Astrocyte (in vitro differentiated cells and primary cell): ENCODE measurements at places on chromosomes 2 and 18. TPM values are rescaled to one million over a fixed set of nuclear protein-coding genes. Genes with fewer than 3 reads are reported as not detected.
A peak's percentile ranks its signal among the peaks of the same experiment; 100 is the strongest.

CDCA7 gene
- total RNA-seq: 4.6 and 5.3 TPM in 2 replicates

DNA sequence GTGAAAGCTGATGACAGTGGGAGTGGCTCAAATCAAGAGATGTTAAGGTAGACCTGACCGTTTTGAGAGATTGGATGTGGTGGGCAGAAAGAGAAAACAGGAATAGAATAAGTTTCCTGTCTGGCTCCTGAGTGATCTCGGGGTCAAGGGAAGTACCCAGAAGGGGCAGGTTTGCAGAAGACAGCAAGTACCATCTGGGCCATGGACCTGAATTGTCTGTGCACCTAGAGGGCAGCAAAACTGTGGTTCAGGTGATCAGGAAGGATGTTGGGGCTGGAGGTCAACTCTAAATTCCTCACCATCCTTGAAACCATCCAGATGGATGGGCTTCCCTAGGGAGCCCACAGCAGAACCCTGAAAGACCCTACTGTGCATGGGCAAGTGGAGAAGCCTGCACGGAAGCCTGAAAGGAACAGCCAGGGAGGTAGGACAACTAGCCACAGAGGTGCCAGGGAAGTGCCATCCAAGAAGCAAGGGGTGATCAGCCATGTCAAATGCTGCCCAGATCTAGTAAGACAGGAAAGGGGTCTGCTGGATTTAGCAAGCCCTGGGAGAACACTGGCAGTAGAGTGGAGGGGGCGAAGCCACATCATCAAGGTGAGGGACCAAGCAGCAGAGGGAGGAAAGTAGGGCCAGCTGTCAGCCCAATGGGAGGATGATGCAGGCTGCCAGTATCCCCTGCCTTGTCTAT, 8.0 kb downstream of the TEX261 start:
- peaks cover 12% of the 10 kb centered on the region for H3K36me3 ChIP-seq
- H3K4me1 ChIP-seq: no peaks in the 10 kb centered on the region
- no peaks in the 10 kb centered on the region for H3K27me3 ChIP-seq
- no peak for DNase-seq
- H3K27ac ChIP-seq: no peak overlapping the region

- H3K27me3 ChIP-seq: peaks cover 4% of the 10 kb centered on the region
- H3K4me1 ChIP-seq: peaks cover 27% of the 10 kb centered on the region
- H3K36me3 ChIP-seq: no peaks in the 10 kb centered on the region
- peak; percentile 68 for DNase-seq
These were observed 124.7 kb upstream of the ZNF516 start for GRCh38 chr18:76619621-76620315.

- no peaks in the 10 kb centered on the region for H3K36me3 ChIP-seq
- no peak for DNase-seq
- H3K27ac ChIP-seq: no peak overlapping the region
These were observed 79.4 kb downstream of the MYCN start for GRCh38 chr2:16019617-16020351.

DNA sequence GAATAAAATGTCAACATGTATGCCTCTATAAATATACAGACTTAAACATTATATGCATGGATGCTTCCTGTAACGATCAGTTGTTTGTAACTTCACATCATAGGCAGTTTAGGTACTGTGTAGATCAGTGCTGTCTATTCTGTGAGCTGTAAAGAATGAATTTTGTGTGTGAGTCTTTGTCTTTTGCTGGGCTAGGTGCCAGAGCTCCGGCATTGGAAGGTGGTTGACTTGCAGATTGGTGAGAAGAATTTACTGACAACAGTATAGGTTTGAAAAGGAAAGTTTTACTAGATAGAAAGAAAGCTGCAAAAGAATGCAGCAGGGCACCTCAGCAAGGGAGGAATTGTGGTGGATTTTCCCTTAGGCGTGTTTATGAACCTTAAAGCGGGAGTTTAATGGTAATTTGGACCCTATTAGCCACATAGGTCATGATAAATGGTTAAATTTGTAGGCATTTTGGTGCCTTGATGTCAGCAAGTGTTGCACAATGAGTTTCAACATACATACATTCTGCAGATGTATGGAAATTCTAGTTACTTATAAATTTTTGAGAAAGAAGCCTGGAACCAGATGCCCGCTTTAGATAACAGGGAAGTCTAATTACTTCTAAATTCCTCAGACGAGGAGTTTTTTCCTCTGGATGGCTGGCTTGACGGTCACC, 6.7 kb upstream of the QPCT start:
- no peak overlapping the region for H3K4me3 ChIP-seq
- DNase-seq: no peak
- no peaks in the 10 kb centered on the region for H3K27me3 ChIP-seq
- H3K36me3 ChIP-seq: no peaks in the 10 kb centered on the region

- no peaks in the 10 kb centered on the region for H3K27me3 ChIP-seq
- H3K4me1 ChIP-seq: peaks cover 12% of the 10 kb centered on the region
- no peak overlapping the region for H3K27ac ChIP-seq
These were observed 43.5 kb downstream of the PDCL3 start for GRCh38 chr2:100606332-100606725.

DNA sequence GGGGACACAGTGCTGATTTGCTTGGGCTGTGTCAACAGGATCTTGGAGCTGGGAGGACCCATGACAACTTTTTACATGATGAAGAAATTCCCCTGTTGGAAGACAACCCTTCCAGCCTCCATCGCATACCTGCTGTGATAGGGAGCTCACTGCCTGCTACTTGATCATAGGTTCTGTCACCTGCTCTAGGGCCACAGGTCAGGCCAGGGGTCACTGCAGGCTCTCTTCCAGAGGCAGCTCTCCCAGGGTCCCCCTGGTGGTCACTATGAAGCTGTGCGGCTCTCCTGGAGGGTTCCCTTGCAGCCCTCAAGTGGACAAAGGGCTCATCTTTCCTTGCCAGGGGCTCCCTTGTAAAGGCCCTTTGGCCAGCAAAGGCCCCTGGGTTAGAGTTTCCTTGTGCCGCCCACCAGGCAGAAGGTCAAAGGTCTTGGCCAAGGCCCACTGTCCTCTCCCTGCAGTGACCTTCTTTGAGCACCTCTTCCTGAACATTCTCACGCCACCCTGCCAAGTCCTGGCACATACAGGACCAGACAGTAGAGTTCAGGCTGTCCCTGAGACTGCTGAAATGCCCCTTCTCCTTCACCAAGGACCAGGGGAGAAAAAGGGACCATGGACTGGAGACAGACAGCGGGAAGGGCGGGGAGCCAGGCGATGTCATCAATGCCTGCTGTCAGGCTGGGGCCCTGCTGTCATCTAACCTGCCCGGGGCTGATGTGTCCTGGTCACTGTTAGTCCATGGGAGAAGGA, 345.1 kb downstream of the DYSF start:
- no peaks in the 10 kb centered on the region for H3K36me3 ChIP-seq
- H3K4me3 ChIP-seq: no peak overlapping the region
- H3K27me3 ChIP-seq: peaks cover 9% of the 10 kb centered on the region
- H3K27ac ChIP-seq: no peak overlapping the region

GRCh38 chr2:128421286-128421685, 102.6 kb upstream of the HS6ST1 start:
- no peak overlapping the region for H3K4me3 ChIP-seq
- H3K36me3 ChIP-seq: no peaks in the 10 kb centered on the region
- peaks cover 22% of the 10 kb centered on the region for H3K4me1 ChIP-seq
- no peaks in the 10 kb centered on the region for H3K27me3 ChIP-seq

RNF103 gene
- total RNA-seq: 21.4 and 21.5 TPM in 2 replicates

GRCh38 chr18:58861353-58861752, 3.3 kb upstream of the ZNF532 start:
- no peaks in the 10 kb centered on the region for H3K27me3 ChIP-seq
- no peaks in the 10 kb centered on the region for H3K36me3 ChIP-seq
- peaks cover 46% of the 10 kb centered on the region for H3K4me1 ChIP-seq
- H3K4me3 ChIP-seq: no peak overlapping the region

GRCh38 chr18:47274961-47275360, 23.5 kb upstream of the SKOR2 start:
- no peak for DNase-seq
- no peaks in the 10 kb centered on the region for H3K36me3 ChIP-seq
- no peaks in the 10 kb centered on the region for H3K27me3 ChIP-seq
- H3K4me3 ChIP-seq: no peak overlapping the region
- no peak overlapping the region for H3K27ac ChIP-seq

MERTK gene
- total RNA-seq: 5.1 and 6.5 TPM in 2 replicates

DNA sequence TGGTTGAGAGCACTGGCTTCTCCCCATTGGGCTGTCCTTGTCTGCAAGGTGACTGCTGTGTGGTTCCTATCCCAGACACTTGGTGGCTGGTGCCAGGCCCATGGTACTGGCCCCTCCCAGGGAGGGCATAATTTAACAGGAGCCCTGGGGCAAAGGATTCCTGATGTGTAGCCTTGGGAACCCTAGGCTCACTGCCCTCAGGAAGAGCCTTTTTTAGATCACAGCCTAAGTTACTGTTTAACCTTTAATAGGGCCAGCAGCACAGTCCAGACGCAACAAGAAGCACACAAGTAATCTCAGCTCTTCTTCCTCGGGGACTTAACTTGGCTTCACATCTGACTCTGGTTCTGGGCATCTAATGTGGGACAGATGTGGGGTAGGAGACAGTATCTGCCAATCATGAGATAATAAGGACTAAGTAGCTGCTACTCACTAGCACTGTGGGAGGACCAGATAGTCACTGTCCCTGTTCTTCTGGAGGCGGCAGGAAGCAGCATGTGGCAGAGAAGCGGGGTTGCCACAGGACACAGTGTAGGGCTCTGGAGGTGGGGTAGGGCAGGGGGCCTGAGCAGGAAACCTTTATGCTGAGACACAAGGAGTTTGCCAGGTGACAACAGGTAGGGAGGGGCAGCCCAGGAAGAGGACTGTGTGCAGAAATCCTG, 136.3 kb downstream of the TMEM17 start:
- H3K27me3 ChIP-seq: no peaks in the 10 kb centered on the region
- no peaks in the 10 kb centered on the region for H3K4me1 ChIP-seq
- no peak overlapping the region for H3K4me3 ChIP-seq
- no peak for DNase-seq
- no peaks in the 10 kb centered on the region for H3K36me3 ChIP-seq
